Thyroid gland (tissue), 4 donors: ENCODE measurements at places on chromosomes 4 and X. TPM values are rescaled to one million over a fixed set of nuclear protein-coding genes. Genes with fewer than 3 reads are reported as not detected.

- DNase-seq: no peak
Measured at GRCh38 chr4:37434469-37434868, 189.9 kb downstream of the NWD2 start.

PSMD10 gene
- 44.2 TPM for total RNA-seq

GRCh38 chr4:53782458-53782845 is 191.2 kb upstream of the LNX1 start:
- DNase-seq: no peak

NXF2 gene
- not detected for total RNA-seq

IBSP gene
- not detected for total RNA-seq

WAS gene
- 4.8 TPM for total RNA-seq
